ENCODE measurements at places on chromosomes 7 and 10.

- no peak for DNase-seq
These were observed 48.6 kb upstream of the GPR37 start for GRCh38 chr7:124813994-124814798.

- no peak for DNase-seq
These were observed 62.8 kb upstream of the EBF3 start for GRCh38 chr10:130026670-130027456.

DNA sequence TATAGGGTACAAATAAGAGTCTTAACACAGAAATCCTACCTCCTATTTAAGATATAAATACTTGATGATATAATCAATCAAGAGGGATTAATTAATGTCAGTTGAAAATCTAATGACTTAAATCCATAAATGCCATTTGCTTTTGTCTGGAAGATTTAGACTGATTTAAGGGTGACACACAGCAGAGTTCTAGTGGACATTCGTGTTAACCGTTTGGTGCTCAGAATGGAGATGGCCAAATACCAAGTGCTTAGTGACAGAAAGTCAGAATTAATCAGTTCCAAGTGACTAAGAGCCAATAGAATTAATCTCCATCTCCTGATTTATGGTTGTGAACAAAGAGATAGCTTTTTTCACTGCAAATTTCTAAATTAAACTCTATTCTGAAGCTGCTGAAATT is 36.2 kb downstream of the NAMPT start:
- DNase-seq: no peak

DNA sequence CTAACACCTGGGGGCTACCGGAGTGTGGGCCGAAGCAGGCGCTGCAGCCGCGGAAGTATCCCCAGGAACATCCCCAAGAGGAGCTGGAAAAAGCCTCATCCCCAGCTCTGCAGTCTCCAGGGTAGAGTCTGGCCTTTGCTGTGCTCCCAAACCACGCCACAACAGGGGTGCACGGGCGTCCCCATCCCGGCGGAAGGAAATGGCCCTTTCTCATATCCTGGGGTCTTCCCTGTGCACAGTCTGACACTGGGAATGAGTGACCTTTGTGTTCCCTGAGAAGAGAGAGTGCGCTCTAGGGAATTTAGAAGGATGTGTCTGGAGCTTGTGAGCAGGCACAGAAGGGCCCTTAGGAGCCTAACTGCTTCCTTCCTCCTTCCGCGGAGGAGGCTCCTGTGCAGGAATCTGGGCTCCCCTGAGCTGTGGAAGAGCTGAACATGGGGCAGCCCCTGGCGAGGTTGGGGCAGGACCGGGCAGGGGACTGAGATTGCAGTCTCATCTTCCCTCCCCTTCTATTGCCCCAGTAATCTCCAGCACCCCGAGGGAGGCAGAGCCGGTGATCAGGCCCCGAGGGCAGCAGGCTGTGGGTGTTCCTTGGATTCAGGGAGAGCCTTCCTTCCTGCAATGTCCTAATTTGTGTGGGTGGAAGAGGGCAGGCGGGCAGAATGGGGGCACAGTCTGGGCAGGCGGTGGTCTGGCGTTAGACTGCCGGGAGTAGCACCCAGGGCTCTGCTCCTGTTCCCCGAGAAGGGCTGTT is 1.3 kb downstream of the REPIN1 start:
- DNase-seq: no peak
